SJSA1 (cell line): ENCODE measurements at places on chromosomes 5 and 9. TPM values are rescaled to one million over a fixed set of nuclear protein-coding genes. Genes with fewer than 3 reads are reported as not detected.

Gene SH3GL2
- 0.37 TPM in 1 of 2 replicates, not detected in the other for total RNA-seq

Gene SMIM15
- total RNA-seq: 63.6 and 71.8 TPM in 2 replicates

GRCh38 chr5:173230690-173231380, 4.2 kb downstream of the NKX2-5 start:
- DNase-seq: no peak

DNA sequence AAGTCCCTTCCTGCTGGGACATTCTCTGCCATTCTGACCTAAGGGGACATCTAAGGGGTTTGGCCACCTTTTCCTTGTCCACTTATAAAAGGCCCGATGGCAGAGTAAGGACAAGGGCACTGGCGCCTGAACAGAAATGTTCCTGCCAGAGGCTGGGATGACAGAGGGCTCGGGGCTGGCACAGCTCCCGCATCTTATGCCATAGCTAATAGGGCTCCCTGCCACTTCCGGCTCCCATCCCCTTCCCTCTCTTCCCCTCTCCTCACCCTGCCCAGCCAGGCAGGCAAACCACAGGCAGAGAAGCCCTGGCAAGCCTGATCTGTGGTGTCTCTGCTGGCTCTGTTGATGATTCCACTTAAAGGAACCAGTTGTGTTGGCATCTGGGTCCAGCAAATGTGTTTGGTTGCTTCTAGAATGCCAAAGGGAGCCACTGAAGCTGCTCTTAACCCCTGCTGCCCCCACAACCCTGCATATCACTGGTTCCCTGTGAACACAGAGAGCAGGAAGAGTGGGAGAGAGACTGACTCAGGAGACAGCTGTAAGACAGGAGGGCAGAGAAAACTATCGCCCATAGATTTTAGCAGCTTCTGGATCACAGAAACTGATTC, 18.4 kb upstream of the ADRA1B start:
- no peak for DNase-seq

Gene GPR151
- total RNA-seq: not detected in 2 replicates

Gene BHMT2
- not detected in 2 replicates for total RNA-seq

DNA sequence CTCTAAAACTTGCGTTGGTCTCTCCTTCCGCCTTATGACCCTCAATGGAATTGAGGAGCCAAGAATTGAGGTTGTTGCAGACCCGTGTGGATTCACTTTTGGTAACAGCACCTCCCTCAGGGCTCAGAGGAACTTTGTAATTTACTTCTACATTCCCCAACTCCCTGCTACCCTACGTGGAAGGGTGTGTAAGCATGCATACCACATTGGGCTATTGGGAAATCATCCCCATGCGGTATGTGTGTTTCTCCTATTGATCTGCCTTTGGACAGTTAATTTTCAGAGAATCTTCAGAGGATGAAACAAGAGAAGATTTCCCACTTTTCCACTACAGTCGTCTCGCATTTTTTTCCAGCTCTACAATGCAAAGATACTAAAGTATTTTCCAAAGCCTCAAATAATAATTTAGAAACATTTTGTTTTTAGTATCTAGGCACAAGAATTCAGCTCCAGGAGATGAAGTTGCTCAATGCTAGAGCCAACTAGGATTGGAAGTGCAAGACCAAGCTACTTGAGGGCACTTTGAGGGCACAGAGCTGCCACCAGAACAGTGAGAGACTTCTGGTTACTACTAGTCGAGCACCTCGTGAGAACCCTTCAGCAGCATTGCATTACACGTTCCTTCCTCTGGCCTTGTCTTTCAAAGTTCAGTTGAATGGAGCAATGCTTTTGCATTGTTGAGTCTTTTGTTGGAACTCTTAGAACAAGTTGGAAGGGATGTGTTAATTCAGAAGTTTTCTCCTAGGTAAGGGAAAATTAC, 3.4 kb downstream of the C1QTNF3 start:
- no peak for DNase-seq

GRCh38 chr9:20270161-20270560, 352.1 kb downstream of the MLLT3 start:
- no peak for DNase-seq

GRCh38 chr5:39100301-39100850, 26.2 kb upstream of the RICTOR start:
- no peak for DNase-seq

Gene ARSI
- 0.21 TPM in 1 of 2 replicates, not detected in the other for total RNA-seq

Gene RASGEF1C
- not detected in 2 replicates for total RNA-seq

- DNase-seq: no peak
Observed at GRCh38 chr5:14125262-14125661, 17.9 kb upstream of the TRIO start.

- DNase-seq: no peak
Observed at GRCh38 chr9:130118841-130119518, 53.2 kb upstream of the NCS1 start.

- DNase-seq: no peak
Observed at GRCh38 chr5:94661086-94661485, 42.6 kb downstream of the SLF1 start.

GRCh38 chr9:136019041-136019680, 58.0 kb upstream of the UBAC1 start:
- DNase-seq: no peak

Gene OBP2B
- not detected in 2 replicates for total RNA-seq

- no peak for DNase-seq
Observed at GRCh38 chr9:115616666-115617239, 498.8 kb upstream of the TNC start.

Gene CETN3
- total RNA-seq: 23.8 and 75.7 TPM in 2 replicates

GRCh38 chr5:158877124-158877581, 222.6 kb downstream of the EBF1 start:
- DNase-seq: no peak

DNA sequence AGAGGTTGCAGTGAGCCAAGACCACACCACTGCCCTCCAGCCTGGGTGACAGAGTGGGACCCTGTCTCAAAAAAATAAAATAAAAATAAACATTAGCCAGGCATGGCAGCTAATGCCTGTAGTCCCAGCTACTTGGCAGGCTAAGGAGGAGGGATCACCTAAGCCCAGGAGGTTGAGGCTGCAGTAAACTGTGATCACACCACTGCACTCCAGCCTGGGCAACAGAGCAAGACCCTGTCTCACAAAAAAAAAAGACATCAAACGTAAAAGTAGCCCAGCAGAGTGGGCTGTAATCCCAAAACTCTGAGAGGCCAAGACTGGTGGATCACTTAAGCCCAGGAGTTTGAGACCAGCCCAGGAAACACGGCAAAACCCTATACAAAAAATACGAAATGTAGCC, 19.0 kb downstream of the UIMC1 start:
- DNase-seq: no peak

GRCh38 chr5:124663101-124663506, 83.3 kb downstream of the ZNF608 start:
- DNase-seq: no peak

DNA sequence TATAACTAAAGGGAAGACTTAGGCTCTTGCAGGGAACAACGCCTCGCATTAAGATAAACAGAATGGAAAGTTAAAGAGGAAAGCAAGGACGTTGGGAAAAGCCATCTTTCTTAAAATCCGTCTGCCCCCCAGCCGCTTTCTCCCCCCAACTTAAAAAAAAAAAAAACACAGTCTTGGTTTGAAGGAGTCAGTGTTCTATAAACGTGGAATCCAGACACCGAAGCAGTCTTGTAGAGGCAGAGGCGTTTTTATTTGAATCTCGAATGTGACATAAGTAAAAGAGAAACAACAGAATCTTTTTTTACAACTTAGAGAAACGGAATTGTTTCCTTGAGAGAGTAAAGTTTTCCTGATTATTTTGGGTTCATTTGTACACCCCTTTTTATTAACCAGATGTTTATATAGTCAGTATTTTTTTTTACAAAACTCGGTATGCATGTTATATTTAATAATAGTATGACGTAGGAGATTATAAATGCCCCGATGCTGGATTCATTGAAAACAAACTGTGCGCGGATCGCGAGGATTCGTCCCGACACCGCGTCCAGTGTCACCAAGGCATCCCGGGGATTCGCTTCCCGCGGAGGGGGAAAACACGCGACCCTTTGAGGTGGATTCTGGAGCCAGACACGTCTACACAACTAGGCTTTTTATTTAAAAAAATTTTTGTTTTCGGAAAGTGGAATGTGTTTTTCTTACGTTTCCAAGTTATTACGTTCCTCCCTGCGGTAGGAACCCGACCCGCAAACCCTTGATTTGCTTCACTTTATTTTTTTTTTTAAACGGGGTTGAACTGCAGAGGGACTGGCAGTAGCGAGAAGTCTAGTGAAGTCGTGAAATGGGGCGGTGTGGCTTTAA, 6.7 kb downstream of the PTCH1 start:
- no peak for DNase-seq

DNA sequence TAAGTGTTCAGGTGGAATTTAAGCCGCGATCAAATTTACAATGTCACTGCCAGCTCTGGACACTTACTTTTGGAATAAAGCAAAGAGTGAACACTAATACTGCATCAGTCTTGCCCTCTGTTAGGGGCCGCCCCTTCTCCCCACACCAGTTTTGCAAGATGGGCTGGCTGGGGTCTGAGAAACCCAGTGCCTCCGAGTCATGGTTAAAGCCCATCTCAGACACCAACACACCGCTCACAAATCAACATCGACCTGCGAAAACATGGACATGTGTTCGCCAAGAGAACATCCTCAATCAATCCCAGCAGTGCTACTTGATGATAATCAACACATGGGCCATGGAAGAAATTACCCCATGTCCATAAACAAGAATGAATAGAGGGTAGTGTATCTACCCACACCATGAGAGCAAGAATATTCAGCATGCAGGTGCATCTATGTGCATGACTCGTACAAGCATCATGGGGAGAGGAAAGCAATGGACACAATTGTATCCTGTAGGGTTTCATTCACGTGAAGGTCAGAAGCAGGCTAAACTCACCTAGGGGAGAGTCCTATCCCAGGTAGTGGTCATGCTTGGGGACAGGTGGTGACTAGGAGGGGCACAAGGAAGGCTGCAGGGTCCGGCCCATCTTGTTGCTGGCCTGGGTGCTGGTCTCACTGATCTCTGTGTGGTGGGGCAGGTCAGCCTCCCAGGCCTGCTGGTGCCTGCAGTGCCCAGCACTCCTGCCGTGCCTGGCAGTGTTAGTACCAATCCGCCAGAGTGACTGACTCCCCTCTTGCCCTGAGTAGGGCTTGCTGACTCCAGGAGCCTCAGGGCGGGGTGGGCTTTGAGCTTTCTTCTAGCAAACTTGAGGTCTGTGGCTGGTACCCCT, 5.0 kb downstream of the S1PR3 start:
- no peak for DNase-seq

DNA sequence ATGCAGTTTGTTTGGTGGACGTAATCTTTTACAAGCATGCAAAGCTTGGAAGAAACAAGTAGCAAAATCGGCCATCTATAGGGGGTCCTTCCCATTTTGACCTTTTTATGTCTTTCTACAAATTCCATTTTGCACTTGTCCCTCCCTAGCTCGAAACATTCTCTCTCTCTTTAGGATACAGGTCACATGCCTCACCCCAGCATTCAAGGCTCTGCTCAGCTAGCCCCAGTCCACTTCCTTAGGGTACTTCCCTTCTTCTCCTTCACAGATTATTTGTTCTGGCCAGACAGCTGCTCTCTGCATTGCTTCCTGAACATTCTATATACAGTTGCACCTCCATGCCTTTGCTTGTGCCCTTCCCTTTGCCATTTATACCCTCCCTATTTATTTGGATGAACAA, 31.7 kb upstream of the TRIM14 start:
- no peak for DNase-seq

GRCh38 chr5:146883511-146883910, 5.0 kb upstream of the PPP2R2B start:
- DNase-seq: no peak

DNA sequence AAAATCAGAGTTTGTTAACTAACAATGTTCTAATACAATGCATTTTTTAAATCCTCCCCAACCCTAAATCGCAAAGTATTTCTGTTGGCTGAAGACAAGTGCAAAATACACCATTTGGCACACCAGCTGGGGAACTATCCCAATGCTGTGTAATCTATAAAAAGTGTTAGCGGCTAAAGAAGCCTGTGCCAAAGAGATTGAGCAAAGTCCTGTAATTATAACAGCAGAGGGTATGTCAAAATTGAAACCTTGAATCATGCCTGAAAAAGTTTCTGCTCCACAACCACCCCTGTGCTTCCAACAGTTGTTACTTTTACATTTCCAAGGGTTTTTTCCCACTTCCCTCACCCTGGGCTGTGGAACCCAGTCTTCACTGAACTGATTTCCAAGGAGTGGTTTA, 83.1 kb upstream of the PLPP6 start:
- no peak for DNase-seq

GRCh38 chr5:123181394-123181801, 92.4 kb downstream of the PRDM6 start:
- DNase-seq: no peak

DNA sequence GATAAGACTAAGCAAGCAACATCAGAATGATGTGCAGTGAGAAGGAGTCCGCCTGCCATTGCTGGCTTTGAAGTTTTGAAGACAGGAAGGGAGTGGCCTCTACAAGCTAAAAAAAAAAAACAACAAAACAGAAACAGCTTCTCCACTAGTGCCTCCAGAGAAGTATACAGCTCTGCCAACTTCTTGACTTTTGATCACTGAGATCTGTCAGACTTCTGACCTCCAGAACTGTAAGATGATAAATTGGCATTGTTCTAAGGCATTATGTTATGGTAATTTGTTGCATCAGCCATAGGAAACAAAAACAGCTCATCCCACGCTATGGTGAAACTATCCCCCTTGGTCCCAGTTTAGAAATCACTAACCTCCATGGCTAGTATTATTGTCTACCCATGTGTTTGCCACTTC, 131.0 kb upstream of the VCAN start:
- DNase-seq: no peak

- no peak for DNase-seq
Observed at GRCh38 chr5:36079200-36079781, 12.6 kb upstream of the UGT3A2 start.
